NCI-H146 (cell line): ENCODE measurements at places on chromosomes 1 and 21.

- DNase-seq: no peak
Measured at GRCh38 chr1:247077213-247077612, 1.4 kb downstream of the ZNF670 start.

- DNase-seq: no peak
Measured at GRCh38 chr1:15937706-15938168, 38.2 kb downstream of the ZBTB17 start.

DNA sequence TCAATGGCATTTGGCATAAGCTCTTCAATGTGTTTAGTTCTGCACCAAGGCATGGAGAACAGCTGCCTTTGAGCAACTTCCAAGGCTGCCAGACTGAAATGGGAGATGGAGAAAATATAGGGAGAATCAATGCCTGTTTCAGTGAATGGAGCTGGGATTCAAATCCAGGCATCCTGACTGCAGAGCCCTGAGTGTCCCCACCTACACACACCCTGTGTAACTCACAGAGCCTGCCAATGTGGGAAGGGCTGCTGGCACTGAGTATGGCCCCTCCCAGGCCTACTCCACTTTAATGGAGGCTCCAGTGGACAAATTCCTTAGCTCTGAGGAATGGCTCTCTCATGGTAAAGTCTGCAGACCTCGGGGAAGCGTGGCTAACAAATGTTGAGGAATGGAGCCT lies 145.6 kb upstream of the TNR start:
- DNase-seq: no peak

DNA sequence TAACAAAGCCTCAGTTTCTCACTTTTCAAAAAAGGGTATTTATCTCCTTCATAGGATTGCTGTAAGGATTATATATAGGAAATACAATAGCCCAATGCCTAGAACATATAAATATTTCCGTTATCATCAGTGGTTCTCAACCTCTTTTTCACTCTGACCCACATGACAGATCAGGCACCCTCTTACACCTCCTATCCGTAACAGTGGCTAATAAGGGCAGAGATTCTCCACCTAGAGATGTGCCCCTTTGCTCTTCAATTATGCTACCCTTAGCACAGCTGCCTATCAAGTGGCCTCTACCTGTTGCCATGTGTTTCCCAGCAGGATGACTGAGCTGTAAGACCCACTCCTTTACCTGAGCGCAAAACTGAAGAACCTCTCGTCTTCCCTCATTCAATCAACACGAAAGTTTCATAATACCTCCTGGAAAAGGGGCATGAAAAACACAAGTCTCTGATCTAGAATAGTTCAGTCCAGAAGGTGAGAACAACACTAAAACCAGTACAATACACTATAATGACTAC lies 10.5 kb downstream of the PUM1 start:
- no peak for DNase-seq

GRCh38 chr1:32234792-32235191 lies 12.2 kb upstream of the FAM167B start:
- no peak for DNase-seq

GRCh38 chr1:9861360-9861759 lies 37.6 kb upstream of the CLSTN1 start:
- DNase-seq: no peak

DNA sequence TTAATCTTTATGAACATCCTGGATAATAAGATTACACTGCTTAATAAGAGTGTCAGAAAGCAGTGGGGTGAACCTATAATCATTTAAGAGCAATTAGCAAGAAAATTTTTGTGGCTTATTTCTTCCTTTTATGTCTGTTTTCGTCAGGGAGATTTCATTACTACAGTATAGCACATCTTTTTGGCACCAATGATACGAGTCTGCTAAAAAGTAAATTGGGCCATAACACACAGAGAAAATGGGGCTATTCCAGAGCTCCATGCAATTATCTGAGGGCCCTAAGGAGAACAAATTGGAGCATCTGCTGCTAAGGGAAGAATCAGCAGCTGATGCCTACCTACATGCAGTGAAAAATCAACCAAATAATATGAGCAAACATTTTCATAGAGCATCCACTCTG lies 330.3 kb upstream of the NCAM2 start:
- DNase-seq: no peak

DNA sequence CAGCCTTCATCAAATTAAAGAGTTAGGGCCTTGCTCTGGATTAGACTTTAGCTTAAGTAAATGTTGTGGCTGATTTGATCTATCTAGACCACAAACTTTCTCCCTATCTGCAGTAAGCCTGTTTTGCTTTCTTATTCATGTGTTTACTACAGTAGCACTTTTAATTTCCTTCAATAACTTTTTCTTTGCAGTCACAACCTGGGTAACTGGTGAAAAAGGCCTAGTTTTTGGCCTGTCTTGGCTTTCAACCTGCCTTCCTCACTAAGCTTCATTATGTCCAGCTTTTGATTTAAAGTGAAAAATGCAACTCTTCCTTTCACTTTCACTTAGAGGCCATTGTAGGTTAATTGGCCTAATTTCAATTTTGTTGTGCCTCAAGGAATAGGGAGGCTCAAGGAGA lies 12.5 kb upstream of the LPGAT1 start:
- no peak for DNase-seq

DNA sequence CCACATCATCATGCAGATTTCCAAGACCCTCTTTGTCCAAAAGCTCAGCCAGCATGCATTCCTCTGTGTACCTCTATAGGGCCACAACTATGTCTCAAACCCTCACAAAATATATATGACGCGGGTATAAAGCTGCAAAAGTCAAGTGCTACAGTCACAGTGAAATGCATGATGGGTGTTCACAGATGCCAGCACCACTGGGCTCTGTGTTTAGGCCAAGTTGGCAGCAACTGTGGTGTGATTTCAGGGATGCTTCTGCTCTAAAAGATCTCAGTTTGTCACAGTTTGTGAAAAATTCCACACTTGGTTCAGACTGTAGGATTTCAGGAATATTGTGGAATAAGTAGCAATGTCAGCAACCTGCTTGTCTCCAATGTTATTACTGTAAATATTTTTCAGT lies 23.9 kb upstream of the SELP start:
- no peak for DNase-seq

DNA sequence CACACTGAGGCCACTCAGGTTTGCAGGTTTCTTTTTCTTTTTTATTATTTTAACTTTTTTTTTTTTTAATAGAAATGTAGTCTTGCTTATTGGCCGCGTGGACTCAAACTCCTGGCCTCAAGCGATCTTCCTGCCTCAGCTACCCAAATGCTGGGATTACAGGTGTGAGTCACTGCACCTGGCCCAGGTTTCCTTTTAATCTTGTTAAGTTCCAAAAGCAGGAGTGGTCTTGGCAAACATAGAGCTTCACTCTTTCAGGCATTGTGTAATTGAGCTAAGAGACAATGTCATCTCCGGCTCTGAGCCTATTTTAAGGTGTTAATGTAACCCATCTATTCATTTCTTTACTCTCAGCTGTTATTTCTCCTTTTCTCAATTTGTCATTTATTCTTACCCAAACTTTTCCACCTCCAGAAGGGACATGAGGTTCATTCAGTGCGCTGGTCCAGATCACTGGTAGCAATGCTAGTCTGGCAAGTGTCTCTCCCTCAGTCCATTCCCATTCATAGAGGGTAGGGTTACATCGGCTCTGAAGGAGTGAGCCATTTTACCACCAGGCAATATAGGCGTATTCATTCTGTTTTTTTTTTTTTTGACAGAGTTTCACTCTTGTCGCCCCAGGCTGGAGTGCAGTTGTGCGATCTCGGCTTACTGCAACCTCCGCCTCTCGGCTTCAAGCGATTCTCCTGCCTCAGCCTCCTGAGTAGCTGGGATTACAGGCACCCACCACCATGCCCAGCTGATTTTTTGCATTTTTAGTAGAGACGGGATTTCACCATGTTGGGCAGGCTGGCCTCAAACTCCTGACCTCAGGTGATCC lies 11.3 kb upstream of the MFSD2A start:
- peak; percentile 37 for DNase-seq

GRCh38 chr1:92619466-92620189 lies 132.9 kb upstream of the GFI1 start:
- DNase-seq: no peak

DNA sequence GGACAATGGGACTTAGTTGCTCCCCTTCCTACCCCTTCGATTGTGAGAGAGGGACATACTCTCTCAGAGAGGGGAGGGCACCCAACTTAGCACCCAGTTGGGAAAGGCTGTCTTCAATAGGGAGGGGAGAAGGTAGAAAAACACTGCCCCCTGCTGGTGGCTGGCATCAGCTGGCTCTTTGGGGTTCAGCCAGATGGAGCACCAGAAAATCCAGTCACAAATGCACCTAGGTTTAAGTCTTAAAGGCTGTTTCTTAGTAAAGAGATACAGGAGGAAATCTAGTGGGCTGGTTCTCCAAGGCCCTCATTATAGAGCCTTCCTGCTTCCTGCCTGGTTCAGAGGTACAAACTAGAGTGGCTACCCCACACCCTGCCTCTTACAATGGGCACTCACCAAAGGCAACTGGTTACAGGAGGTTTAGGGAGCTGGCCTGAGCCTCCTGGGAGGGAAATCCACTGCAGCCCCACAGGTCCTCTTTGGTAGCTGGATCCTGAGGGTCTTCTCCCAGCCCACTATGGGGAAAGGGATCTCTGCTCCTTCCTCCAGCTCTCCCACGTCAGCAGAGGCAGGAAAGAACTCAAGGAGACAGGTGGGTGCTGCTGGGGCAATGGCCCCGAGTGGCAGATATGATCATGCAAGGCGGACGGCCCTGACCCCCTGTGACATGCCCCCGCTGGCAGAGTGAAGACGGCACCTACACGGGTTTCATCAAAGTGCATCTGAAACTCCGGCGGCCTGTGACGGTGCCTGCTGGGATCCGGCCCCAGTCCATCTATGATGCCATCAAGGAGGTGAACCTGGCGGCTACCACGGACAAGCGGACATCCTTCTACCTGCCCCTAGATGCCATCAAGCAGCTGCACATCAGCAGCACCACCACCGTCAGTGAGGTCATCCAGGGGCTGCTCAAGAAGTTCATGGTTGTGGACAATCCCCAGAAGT lies 28.3 kb downstream of the EIF2D start:
- peak; percentile 56 for DNase-seq

DNA sequence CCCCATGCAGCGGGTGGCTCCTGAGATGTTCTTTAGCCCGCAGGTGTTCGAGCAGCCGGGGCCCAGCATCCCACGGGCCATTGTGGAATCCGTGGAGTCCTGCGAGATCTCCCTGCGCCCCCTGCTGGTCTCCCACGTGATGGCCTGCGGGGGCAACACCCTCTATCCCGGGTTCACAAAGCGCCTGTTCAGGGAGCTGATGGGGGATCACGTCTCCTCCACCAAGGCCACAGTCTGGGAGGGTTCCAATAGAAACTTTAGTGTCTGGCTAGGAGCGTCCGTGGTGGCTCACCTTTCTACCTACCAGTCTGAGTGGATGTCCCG lies 71.0 kb downstream of the ACTL8 start:
- peak; percentile 26 for DNase-seq

DNA sequence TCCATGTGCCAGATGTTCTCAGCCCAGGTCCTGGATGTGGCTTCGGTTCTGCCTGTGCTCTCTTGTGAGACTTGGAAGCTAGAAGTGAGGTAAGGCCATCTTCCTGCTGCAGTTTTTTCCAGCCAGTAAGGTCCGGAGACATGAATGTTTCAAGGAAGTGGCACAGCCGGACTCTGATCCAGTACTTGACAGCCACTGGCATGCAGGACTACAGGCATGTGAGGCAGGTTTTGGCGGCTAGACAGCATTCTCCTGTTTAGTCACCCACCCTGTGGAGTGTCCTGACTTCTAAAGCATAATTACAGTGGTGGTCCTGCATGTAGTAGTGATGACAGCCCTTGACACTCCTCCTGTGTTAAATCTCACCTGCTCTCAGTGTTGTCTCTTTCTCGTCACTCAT lies 72.3 kb downstream of the TNFSF4 start:
- no peak for DNase-seq

DNA sequence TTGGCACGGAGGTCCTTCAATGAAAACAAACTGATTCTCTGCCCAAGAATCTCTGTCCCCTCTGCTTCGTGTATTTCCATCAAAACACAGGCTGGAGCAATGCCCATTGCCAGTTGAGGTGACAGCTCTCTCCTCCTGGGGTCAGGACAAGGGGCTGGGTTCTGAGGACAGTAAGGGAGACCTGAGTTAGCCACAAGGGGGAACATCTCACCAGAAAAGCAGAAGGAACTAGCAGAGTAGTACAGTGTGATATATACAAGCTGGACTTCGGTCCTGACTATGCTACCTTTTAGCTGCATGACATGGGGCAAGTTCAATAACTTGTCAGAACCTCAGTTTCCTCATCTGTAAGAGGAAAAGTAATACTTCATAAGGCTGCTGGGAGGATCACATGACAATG lies 50.3 kb downstream of the SYT2 start:
- DNase-seq: peak; percentile 12

DNA sequence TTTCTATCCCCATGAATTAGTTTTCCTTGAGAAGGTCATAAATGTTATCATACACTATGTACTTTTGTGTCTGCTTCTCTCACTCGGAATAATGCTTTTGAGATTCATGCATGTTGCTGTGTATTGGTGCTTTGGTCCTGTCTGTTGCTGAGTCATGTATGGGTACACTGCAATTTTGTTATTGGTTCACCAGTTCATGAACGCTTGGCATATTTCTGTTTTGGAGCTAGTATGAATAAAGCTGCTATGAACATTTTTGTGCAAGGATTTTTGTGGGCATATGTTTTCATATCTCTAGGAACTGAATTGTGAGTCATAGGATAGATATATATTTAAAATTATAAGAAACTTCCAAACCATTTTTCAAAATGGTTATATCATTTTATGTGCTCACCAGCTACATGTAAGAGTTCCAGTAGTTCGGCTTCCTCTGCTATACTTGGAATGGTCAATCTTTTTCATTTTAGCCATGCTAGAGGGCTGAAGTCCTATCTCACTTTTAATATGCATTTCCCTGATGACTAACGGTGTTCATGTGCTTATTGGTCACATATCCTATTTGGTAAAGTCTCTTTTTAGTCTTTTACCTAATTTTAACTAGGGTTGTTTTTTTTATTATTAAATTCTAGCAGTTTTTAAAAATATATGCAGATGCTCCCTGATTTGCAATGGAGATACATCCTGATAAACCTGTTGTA lies 38.2 kb downstream of the ETS2 start:
- DNase-seq: no peak

GRCh38 chr1:230940848-230941247 lies 37.8 kb downstream of the TTC13 start:
- no peak for DNase-seq

DNA sequence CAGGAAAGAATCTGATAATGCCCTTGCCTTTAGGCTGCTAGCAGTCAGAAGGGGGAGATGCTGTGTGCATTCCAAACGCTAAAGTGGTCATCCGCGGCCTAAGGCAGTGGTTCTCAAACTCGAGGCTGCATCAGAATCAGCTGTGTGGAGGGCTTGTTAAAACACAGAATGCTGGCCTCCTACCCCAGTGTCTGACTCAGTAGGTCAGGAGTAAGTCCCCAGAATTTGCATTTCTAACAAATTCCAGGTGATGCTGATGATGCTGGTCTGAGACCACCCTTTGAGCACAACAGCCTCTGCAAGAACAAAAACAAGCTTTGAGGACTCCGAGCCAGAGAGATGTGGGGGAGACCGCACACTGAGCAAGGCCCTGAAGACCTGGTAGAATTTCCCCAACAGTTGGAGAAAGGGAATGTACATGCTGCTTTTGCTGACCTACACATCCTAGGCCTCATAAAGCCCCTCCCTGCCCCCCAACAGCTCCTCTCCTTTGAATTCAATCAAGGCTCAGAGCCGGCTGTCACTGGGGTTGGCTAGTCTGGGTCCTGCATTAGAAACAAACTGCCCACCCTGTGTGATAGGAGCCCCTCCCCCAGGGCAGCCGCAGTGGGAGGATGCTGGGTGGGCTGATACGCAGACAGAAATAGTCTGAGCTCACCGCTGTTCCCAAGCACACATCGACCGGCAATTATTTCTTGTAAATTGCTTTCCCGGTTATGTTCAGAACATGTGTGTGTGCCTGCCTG lies 27.1 kb downstream of the SHISAL2A start:
- DNase-seq: peak; percentile 7
